ENCODE measurements at places on chromosomes 3 and 15.

GRCh38 chr3:120780977-120781376 lies 38.4 kb downstream of the GTF2E1 start:
- peak; percentile 65 for DNase-seq

DNA sequence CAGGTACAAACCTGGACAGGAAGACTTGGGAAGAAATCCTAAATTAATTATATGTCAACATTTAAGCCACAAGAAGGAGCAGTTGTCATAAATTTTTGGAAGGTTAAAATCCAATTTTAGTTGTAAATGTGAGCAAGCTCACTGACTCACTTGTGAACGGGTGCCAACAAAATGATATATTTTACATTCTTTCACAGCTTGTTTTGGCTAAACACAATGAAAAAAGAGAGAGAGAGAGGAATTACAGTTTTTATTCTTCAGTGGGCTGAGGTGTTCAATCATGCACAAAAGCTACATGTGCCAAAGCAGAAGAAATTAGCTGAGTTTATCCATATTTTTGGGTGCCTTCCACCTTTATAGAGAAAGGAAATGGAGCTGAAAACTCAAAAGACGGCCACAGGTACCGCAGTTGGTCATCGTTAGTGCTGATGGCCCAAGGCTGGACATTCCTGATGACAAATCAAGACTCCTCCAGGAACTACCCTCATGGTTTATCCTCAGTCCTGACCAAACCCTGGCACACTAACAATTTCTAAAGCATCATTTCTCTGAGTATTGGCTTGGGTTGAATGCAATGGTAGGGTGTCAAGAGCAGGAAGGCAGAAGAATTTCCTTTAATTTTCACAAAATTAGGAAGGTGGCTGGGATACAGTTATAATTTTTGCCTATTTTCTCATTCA lies 37.6 kb upstream of the WNT5A start:
- peak; percentile 23 for DNase-seq

DNA sequence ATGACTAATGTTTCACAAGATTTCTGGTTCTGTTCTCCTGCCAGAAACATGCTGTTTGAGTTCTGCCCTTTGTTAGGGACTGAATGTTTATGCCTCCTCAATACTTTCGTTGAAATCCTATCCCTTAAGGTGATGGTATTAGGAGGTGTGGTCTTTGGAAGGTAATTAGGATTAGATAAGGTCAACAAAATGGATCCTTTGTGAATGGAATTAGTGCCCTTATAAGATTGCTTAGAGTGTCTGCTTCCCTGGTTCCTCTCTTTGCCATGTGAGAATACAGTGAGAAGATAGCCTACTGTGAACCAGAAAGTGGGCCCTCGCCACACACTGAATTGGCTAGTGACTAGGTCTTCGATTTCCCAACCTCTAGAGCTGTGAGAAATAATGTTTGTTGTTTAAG lies 621.4 kb upstream of the ALCAM start:
- no peak for DNase-seq

GRCh38 chr3:62529230-62529629 lies 155.9 kb upstream of the FEZF2 start:
- peak; percentile 48 for DNase-seq

DNA sequence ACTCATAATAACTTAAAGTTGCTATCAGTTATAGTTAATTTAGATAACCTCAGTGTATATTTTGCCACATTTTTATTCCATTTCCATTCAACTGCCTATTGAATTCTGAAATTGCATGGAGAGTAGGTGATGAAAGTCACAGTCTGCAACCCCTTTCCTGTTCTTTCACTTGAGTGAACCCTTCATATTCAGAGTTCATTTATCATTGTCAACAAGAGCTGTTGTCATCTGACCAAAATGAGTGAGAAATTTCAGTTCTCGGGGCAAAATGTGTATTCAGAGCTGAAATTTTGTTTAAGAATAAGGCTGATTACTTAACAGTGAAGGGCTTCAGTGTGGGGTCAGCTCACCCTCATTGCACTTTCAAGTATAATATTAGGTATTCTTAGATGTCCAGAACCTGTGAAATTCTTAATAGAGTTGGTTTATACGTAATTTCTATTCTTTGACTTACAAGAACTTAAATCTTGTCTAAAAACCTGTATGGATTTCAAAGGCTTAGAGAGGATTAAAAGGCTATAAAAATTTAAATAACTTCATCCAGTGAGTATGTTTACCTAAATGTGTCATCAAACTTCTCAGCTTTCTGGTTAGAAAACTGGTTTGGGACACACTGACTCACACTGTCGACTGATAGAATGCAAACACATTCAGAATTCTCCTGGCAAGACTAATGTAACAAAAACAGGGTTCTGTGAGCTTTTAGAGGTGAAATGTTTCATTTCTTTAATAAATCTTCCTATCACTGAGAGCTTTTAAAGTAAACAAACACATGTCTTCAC lies 92.2 kb downstream of the CMSS1 start:
- DNase-seq, result peak; percentile 87

DNA sequence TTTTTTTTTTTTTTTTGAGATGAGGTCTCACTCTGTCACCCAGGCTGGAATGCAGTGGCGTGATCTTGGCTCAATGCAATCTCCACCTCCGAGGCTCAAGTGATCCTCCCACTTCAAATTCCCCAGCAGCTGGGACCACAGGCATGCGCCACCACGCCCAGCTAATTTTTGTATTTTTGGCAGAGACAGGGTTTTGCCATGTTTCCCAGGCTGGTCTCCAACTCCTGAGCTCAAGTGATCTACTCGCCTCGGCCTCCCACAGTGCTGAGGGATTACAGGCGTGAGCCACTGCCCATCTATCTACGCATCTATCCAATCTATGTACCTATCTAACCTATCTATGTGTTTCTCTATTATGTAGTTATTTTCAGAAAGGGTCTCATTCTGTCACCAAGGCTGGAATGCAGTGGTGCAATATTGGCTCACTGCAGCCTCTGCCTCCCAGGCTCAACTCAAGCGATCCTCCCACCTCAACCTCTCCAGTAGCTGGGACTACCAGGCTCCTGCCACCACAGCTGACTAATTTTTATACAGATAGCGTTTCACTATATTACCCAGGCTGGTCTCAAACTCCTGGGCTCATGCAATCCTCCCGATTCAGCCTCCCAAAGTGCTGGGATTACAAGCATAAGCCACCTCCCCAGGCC lies 20.2 kb upstream of the GPX1 start:
- peak; percentile 44 for DNase-seq

DNA sequence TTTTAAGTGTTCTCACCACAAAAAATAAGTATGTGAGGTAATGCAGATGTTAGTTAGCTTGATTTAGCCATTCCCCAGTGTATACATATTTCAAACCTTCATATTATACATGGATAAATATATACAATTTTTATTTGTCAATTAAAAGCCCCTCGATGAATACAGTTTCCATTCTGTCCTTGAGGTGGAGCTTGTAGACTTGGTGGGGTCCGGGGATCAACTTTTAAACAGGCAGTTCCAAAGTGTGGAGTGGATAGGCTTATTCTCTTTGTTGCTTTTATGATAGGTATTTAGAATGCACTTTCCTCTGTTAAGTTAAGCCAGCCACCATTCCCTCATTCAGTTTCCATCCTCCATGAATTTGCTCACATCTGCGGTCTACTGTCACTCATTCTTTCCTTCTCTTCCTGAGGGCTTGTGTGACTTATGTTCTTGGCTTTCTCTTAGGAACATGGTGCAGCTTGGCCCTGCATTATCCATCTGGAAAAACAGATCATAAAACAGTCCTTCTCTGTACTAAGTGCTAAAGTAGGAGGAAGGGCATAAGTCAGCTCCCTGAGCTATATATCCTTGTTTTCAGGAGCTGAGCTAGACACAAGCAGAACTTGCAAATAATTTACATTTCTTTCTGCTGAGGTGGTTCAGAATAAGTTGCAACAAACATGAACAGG lies 149.1 kb downstream of the NFKBIZ start:
- no peak for DNase-seq

GRCh38 chr3:32229565-32229964 lies 8.9 kb upstream of the CMTM8 start:
- peak; percentile 33 for DNase-seq

DNA sequence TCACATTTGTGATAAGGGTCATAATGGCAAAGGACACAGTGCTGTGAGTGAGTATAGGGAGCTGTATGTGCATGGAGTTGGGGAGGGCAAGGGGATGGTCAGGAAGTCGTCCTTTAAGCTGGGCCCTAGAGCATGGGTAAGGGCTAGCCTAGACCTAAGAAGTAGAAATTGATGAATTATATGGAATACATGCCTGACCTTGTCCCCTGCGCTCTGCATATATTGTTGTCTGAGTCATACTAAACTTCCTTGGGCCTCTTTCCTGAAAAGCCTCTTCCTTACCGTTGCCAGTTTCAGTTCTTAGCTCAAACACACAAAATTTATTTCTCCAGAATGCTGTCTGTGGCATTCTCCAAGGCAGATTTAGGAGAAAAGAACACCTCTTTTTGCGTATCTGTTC lies 4.6 kb downstream of the SNRK start:
- peak; percentile 49 for DNase-seq
